ENCODE measurements at places on chromosomes 11 and 22.

DNA sequence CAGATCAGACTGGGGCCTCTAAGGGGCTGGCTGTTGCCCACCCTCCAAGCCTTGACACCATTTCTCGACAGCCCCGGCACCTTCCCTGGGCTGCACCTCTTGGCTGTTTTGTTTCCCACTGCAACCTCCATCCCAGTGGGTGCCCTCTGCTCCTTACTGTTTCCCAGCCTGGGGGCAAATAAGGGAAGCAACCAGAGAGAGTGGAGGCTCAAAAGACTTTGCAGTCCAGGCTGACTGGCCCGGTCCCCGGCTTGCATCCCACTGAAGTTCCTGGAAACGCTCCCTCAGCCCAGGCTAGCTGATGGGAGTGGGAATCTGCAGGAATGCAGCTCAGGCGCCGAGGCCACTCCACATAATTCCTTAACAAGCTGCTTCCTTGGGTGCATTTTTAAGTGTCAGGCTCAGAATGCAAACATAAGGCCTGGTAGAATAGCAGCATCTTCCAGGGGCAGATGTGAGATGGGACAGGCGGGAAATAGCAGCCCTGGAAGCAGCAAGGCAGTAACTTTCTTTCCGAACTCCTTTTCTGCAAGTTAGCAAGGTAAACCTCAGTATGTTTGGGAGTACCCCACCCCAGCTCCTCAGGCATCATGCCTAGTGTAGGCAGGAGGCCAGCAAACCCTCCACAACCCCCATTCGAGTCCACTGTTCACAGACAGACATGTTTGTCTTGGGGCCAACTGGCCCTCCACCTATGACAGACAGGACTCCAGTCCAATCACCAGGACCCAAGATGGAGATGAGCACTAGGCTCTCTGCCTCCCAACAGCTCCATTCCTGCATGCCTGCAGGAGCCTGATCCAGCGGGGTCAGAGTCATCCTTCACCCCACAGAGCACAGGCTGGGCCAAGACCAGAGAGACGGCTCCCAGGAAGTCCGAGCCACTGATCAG, 39.3 kb downstream of the RPL27A start:
- DNase-seq, result no peak

- no peak for DNase-seq
These were observed 1.4 kb upstream of the PRSS23 start for GRCh38 chr11:86798988-86799387.

DNA sequence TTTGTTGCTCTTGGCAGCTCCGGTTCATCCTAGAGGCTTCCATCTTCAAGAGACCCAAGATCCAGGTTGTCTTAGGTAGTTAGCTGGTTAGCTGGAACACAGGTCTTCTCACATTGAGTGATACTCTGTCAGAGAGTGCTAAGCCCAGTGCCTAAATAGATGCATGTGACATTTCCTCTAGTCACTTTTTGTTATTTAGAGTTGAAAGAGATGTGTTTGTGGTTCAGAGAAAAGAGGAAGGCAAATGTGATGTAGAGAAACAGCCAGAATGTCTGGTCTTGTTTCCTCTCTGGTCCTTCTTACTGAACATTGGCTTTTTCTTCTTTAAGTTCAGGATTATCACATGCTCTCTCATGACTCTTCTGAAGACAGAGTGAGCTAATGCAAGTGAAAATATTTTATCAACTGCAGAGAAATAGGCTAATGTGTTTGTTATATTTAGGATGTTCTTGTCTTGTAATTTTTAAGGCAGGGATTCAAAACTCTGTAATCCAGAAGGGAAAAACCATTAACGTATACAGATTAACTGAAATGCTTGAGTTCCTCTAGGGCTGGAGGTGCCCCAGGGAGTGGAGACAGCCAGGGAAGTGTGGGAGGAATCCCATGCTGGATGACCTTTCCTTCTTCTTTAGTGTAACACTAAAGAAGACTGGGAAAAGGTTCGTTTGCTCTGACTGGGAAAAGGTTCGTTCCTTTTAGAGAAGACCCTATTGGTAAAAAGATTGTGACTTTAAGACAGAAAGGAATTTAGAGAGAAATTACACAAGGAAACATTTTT, 75.4 kb downstream of the SWAP70 start:
- DNase-seq, result peak; percentile 72

GRCh38 chr11:99548264-99548663, 527.5 kb downstream of the CNTN5 start:
- DNase-seq, result no peak

DNA sequence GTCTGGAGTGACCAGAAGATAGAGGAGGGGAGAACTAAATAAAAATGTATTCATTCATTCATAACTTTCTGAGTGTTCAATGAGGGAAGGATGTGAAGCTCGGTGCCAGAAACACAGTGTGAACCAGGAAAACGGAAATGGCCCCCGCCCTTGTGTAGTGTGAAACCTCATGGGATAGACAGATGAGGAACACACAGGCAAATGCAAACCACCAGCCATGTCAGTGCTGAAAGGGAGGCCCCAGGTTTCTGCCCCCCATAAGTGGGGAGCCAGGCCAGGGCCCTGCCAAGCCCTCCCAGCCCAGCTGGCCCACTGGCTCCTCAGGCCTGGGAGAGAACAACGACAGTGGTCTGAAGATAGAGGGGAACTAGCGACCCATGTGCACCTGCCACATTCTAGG, 30.5 kb downstream of the LARGE1 start:
- no peak for DNase-seq

DNA sequence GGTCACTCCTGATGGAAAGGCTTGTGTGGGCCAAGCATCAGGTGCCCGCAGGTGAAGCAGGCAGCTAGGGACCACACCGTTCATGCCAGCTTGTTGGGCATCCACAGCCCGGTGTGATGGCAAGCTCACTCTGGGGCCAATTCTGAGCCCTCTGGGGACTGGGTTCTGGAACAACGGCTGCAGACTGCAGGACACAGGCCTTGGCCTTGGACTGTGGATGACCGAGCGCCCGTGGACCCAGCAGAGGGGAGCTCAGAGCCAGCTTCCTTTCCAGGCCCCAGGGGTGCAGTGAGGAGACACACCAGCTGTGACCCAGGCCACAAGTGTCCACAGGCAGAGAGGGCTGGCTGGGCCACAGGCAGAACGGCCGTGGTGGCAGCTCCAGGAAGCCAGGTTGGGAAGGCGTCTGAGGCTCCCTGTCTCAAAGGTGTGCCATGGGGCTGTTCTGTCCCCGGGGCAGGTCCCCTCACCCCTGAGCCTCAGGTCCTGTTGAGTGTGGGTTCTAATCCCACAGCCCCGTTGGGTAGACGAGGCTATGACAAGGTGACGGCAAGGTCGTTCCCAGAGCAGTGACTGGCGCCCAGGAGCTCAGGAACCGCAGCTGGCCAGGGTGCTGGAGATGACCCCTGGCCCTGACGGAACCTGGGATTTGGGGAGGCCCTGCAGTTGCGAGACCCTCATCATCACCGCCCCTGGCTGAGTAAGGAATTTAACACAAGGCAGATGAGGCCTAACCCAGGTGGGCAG, 1079.4 kb downstream of the BRD1 start:
- DNase-seq, result no peak

DNA sequence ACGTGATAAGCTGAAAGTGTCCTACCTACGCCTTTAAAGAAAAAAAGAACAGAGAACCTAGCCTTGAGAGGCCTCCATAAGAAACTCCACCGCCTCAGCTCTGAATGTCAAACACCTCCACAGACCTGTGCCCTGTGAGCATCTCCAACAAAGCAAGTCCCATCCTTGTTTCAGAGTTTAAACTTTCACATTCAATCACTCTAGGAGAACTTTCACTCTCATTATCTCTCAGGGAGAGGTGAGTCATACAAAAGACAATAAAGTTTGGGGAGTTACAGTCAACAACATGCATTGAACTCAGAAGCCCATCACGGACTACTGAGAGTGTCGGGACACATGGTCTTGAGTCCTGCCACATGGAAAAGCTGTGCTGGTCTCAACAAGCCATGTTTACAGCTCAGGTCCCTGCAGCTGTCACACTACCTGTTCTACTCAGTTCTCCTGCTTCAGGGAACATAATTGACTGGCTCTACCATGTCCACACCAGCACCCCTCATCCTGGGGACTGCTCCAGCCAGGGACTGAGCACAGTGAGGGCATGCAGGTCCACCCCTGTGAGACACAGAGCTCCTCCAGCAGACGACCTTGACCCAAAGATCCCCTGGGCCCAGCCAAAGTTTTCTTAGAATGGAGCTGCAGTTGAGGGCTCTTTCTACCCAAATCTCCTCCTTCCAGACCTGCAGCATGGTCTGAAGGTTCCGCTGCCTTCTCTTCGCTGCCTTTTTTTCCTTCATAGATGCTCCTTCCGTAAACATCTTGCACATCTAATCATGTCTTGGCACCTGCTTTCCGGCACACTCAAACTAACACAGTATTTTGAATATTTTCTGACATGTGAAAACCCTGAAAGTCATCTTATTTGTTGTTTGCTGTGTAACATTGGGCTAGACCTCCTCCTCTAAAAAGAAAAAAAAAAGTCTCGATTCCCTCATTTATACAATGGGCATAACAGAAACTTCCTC, 114.9 kb downstream of the ETS1 start:
- DNase-seq, result no peak

DNA sequence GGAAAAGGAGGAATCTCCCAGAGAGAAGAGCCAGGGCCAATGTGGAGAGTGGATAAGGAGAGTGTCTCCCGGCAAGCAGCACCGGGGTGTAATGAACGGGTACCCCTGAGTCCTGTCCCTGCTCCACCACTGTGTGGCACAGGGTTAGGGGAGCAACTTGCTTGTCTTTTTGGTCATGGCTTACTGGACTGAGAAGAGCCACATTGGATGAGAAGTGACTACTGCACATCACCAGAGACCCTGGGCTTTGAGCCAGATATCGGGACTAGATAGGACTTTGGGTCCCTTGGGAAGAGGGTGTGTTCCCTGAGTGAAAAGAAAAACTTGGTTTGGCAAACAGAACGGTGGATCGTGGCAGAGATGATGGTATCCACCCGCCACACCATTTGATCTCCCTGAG, 24.6 kb downstream of the SDHAF2 start:
- DNase-seq, result no peak

DNA sequence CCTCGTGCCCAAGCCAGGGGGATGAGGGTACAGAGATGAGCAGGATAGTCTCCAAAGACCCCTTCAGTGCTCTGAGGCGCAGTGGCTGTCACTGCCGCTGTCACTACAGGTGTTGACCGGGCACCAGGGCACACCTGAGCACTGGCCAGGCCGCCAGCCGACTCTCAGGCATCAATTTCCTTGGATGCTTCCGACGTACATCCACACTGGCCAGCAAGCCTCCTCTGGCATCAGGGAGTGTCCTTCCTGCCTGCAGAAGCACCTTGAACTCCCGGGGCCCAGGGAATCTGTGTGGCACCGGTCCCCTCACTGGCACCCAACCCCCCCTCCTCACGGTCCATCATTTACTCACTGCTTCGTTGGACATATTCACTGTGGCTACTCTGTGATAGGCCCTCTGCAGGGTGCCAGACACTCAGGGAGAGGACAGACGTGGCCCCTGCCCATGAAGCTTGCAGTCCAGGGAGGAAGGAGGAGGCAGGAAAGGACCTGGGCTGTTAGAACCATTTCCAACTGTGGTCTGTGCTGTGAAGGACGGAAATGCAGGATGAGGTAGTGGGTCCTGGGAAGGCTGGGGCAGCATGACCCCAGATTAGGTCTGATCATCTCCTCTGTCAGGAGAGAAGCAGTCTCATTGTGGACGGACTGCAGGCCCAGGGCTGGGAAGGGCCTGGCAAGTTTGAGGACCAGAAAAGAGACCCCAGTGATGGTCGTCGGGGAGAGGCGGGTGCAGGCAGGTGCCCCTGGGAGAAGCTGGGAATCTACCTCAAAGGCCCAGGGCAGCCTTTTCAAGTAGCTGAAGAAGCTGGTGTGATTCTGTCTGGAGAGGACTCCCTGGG, 46.3 kb upstream of the ANO1 start:
- no peak for DNase-seq

GRCh38 chr11:10418950-10419310, 36.1 kb upstream of the AMPD3 start:
- DNase-seq, result no peak

- DNase-seq, result no peak
These were observed 67.4 kb downstream of the SPECC1L start for GRCh38 chr22:24337894-24338645.
